Right ventricle myocardium inferior (tissue), 1 donor: ENCODE measurements at places on chromosomes 2 and 18.
A peak's percentile ranks its signal among the peaks of the same experiment; 100 is the strongest.

- DNase-seq, result no peak
Observed at GRCh38 chr18:6311456-6312215, 103.1 kb downstream of the L3MBTL4 start.

DNA sequence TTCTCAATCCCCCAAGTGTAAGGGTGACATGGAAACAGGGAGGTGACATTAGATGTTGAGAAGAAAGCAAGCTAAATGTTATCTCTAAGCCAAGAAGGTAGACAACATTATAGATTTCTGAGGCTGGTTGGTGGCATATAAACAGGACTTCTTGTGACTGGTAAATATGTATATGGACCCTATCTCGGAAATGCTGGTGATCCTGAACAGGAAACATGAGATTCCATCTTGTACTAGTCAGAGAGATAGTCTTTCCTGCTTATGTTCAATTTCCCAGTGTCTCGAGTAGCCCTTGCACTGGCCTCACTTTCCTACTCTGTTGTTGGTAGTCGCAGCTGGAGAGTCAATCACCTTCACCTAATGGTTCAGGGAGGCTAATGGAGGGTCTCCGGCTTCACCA is 26.8 kb downstream of the MOGAT1 start:
- DNase-seq, result no peak

DNA sequence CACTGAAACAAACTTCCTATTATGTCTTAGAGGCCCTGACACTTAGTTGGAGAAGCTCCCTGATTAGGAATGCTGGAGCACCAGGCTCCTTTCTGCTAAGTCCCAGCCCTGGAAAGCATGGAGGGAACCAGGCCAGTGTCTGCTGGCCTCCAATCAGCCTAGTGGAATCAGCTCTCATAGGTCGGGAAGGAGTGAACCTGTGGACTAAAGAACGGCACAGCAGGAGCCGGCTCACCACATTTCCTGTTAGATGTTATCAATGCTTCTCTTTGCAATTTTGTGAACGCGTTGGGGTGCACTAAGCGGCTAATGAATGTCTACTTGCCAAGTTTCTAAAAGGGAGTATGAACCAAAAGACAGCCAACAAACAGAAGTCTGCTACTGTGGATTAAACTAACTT is 296.6 kb downstream of the NAPG start:
- DNase-seq, result no peak

DNA sequence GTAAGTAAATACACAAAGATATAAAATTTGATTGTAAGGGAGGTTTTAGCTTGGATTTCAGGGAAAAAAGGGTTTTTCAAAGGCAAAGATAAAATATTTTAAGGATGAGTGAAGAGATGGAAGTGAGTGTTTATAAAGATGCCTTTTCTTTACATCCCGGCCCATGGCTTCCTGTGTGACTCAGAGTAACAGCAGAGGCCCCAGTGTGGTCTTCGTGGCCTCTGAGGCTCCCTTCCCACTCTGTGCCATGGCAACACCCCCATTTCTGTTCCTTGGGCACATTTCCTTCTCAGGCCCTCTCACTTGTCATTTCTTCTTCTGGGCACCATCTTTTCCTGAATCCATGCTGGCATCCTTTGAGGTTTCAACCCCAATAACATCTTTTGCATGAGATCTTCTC is 92.6 kb upstream of the TMEM18 start:
- DNase-seq, result no peak

GRCh38 chr2:86703704-86704361 is 16.3 kb upstream of the RMND5A start:
- DNase-seq, result peak; percentile 61

DNA sequence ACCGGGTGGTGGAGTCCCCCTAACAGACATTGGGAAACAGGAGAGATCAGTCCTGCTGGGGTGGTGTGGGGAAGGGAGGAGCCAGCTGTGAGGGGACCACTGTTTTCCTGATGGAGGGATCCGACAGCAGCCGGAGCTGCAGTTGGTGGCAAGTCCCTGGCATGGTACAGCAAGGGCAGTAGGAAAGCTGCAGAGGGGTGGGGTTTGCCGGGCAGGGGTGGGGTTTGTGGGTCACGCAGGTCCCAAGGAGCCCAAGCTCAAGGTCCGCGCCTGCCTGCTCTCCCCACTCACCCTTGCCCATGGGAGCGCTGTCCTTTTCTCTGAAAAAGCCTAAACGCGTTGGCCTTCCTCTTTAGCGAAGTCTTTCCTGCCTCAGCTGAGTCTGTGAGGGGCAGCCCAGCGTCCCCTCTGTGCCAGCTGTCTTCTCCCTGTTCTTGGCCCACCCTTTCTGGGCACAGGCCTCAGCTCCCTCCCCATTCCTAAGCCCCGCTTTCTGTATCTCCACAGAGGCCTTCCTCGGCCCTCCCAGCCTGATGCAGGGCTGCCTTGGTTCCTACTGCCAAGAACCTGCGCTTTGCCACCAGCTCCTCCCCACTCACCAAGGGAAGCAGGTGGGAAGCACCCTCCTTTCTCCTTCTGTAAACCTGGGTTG is 29.3 kb upstream of the INHBB start:
- no peak for DNase-seq

GRCh38 chr2:234100686-234101085 is 50.2 kb downstream of the SPP2 start:
- DNase-seq, result no peak

GRCh38 chr2:176158186-176158591 is 1.1 kb downstream of the HOXD3 start:
- DNase-seq, result no peak

- no peak for DNase-seq
Observed at GRCh38 chr2:26581991-26582842, 58.9 kb downstream of the CIB4 start.

DNA sequence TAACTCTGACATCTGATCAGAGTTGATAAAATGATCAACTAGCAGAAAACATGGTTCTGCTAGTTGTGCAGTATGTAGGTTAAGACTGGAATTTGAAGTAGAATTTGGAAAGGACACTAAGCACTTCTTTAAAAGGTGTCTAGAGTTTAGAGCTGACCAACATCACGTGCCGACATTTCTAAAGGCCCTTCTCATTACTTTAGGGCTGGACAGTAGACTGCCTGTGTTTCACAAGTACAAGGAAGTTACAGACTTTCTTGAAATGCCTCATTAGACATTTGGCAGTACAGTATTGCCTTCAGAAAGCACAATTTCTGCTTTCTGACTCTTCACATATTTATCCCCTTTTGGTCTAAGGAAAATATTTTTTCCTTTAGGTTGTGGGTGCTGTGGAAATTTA is 255.3 kb downstream of the ZNF385B start:
- DNase-seq, result no peak

- no peak for DNase-seq
Observed at GRCh38 chr2:61632276-61633169, 94.4 kb upstream of the XPO1 start.

GRCh38 chr2:241951920-241952319 is 82.4 kb downstream of the RTP5 start:
- no peak for DNase-seq

GRCh38 chr2:8427211-8427610 is 254.6 kb upstream of the ID2 start:
- no peak for DNase-seq

GRCh38 chr2:46954951-46955571 is 39.5 kb upstream of the MCFD2 start:
- DNase-seq, result peak; percentile 72

- DNase-seq, result no peak
Observed at GRCh38 chr2:85243101-85244072, 84.4 kb downstream of the TGOLN2 start.

DNA sequence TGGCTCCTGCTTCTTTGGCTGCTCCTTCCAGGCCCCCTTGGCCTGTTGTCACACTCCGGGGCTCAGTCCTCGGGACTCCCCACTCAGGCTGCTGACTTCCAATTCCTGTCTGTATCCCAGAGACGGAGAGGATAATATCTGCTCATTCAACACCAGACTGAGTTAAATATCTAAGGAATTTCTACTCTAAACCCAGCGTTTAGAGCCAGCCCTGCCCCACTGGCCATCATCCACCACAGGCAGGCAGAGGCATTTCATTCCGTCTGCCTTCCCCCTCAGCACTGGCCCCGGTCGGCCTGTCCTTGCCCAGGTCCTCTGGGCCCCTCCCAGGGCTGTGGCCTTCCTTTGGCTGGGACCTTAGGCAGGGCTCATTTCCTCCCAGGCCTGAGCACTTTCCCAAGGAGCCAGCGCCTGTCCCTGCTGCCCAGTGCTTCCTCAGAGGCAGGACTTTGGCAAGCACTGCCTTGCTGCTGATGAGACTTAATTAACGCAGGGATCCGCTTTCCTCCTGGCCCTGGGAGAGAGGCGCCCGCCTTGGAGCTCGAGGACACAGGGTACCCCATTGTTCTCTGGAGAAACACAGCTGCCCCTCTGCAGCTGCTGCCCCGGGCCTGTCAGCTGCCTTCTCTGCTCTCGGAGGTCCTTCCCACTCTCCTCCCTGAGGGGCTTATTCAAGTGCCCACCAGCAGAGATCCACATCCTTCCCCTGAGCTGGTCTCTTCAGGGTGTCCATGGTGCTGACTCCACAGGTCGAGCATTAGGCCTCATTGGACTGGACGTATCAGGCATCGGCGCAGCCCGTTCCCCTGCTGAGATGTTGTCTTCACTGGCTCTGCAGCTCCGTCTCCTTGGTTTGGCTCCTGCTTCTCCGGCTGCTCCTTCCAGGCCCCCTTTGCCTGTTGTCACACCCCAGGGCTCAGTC is 42.8 kb downstream of the ATOH8 start:
- DNase-seq, result no peak

- no peak for DNase-seq
Observed at GRCh38 chr18:14100503-14101286, 31.5 kb downstream of the ZNF519 start.

DNA sequence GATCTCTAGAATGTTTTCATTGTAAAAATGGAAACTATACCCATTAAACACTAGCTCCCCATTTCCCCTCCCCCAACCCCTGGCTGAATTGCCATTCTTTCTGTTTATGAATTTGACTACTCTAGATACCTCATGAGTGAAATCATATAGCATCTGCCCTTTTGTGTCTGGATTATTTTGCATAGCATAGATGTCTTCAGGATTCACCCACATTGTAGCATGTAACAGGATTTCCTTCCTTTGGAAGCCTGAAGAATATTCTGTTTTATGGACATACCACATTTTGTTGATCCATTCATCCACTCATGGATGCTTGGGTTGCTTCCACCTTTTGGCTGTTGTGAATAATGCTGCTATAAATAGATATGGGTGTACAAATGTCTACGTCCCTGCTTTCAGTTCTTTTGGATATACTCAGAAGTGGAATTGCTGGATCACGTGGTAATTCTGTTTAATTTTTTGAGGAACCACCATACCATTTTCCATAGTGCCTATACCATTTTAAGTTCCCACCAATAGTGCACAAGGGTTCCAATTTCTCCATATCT is 7.7 kb upstream of the ASB1 start:
- no peak for DNase-seq

- no peak for DNase-seq
Observed at GRCh38 chr2:153386481-153386897, 92.1 kb downstream of the RPRM start.

DNA sequence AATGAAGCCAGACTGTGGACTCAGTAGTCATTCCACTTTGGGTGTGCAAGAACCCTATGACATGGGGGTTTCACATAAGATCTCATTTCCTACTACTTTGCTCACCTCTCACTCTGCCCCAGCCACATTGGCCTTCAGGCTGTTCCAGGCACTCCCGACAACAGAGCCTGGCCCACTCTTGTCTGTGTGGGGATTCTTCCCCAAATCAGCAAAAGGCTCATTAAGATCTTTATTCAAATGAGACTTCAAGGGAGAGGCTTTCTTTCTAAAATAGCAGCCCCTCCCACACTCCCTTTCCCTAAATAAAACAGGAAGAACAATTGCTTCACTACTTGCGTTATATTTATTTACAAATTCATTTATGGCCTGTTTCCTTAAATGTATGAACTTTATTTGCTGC is 3.5 kb upstream of the CDC42EP3 start:
- no peak for DNase-seq

- no peak for DNase-seq
Observed at GRCh38 chr2:236687296-236687965, 117.8 kb downstream of the ACKR3 start.

DNA sequence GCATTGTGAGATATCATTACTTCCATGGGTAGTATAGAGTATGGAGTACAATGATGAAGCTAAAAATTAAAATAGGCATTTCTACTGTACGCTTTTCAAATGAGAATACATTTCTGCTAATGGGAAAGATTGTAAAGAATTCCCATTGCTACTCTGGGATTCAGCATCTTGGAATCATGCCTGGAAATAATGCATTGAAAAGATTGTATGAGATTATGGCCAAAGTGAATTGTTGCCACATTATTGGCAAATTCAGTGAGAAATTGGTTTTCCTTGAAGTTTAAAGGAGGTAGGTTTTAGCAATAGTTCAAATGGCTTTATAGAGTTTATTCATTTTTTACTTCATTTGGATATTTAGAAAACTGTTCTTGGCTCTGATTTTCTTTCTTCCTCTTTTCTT is 157.9 kb downstream of the GULP1 start:
- no peak for DNase-seq

DNA sequence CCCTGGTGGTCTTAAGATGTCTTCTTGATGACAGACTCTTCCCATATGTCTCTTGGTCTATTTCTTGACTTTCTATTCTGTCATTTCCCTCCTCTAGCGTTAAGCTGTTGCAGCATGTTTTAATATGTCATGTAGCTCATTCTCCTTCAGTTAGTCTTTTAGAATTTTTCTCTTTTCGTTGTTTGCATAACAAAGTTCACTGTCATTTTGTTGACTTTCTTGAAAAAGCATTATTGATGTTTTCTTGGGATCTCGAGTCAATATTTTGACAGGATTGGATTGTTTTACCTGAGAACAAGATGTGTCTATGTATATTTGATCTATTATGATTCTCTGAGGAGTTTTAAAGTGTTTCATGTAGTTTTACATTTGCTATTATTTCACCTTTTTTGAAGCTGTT is 24.8 kb downstream of the SOCS6 start:
- DNase-seq, result no peak

GRCh38 chr18:36378205-36378604 is 80.7 kb downstream of the FHOD3 start:
- DNase-seq, result no peak

- DNase-seq, result no peak
Observed at GRCh38 chr2:48793671-48794070, 38.1 kb upstream of the LHCGR start.

GRCh38 chr2:162333968-162334367 is 10.0 kb upstream of the GCA start:
- no peak for DNase-seq

DNA sequence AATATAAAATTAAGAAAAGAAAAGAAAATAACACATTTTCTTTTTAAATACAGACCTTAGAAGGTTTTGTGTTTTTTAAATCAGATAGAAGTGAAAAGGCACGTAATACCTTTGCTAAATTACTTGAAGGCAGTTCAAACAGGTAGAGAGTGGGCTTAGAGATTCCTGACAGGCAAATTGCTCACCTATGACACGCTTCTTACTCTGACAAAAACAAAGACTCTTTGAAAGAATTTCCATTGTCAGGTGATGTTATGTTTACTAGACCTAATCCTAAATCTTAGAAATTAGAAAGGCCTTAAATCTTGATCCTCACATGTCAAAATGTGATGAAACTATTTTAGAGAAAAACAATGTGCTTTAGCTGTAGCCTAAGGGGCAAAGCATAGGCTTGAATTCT is 522.9 kb downstream of the SOX11 start:
- no peak for DNase-seq

- peak; percentile 78 for DNase-seq
Observed at GRCh38 chr2:24482251-24482971, 8.6 kb upstream of the NCOA1 start.

GRCh38 chr18:79522451-79523205 is 126.9 kb downstream of the NFATC1 start:
- DNase-seq, result no peak

GRCh38 chr18:5975111-5976002 is 80.0 kb upstream of the TMEM200C start:
- DNase-seq, result no peak

GRCh38 chr18:50776383-50776782 is 43.4 kb downstream of the MRO start:
- DNase-seq, result no peak
